ENCODE measurements at places on chromosomes 5 and 9.

DNA sequence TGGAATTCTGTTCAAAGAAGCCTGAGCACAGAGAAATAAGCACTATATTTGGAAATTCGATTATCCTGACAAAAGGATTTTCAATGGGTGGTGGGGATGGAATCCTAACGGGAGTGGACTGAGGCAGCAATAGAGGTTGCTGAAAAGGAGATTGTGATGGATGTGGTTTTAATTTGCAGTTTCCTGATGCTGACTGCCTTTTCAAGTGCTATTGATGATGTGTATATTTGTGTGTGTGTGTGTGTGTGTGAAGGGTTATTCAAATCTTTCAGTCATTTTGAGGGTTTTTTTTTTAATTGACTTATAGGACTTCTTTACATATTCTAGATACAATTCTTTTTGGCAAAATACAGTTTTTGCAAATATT lies 614.5 kb downstream of the HINT1 start:
- DNase-seq = no peak

GRCh38 chr5:55039843-55040242 lies 15.8 kb downstream of the GZMK start:
- no peak for DNase-seq

DNA sequence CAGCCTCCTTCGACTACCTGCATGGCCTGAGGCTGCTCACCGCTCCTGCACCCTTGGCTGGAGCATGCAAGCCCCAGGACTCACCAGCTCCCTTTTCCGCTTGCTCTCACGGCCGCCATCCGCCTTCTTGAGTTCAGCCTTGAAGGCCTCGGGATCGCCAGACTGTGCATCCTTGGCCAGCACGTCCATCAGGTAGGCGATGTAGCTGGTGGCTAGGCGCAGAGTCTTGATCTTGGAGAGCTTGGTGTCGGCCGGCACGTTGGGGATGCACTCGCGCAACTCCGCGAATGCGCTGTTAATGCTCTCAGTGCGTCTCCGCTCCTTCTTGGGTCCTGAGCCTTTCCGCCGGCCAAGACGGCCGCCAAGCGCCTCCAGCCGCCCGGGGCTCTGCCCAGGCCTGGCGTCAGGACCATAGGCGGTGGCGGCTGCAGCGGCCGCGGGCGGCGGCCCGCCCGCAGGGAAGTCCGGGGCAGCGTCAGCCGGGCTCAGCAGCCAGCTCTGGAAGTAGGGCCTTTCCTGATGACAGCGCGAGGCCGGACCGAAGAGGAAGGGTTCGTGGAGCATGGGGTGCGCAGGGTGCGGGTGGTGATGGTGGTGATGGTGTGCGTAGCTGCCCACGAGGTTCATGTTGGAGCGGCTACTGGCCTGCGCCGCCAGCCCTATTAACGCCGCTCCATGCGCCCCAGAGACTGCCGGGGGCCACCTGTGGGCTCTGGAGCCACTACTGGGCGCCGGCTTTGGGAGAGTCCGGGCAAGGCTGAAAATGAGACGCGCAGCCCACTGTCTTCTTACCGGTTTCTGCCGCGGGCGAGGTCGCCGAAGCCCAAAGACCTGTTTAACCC lies 424 bp downstream of the HAND1 start:
- no peak for DNase-seq

DNA sequence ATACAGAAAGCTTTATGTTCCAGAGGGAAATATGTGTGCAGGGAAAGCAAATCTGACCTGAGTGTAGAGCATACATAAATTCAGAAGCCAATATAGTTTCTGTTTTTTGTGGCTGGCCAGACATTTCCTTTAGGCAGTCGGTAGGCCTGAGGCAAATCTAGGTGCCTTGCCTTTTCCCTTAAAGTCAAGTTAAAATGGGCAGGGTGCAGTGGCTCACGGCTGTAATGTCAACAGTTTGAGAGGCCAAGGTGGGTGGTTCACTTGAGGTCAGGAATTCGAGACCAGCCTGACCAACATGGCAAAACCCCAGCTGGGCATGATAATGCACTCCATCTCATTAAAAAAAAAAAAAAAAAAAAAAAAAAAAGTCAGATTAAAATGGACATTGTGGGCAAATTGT lies 31.2 kb downstream of the PHAX start:
- no peak for DNase-seq

- DNase-seq = no peak
Measured at GRCh38 chr5:148384380-148384737, 601 bp downstream of the FBXO38 start.

- no peak for DNase-seq
Measured at GRCh38 chr5:108334225-108334624, 47.7 kb downstream of the FBXL17 start.

DNA sequence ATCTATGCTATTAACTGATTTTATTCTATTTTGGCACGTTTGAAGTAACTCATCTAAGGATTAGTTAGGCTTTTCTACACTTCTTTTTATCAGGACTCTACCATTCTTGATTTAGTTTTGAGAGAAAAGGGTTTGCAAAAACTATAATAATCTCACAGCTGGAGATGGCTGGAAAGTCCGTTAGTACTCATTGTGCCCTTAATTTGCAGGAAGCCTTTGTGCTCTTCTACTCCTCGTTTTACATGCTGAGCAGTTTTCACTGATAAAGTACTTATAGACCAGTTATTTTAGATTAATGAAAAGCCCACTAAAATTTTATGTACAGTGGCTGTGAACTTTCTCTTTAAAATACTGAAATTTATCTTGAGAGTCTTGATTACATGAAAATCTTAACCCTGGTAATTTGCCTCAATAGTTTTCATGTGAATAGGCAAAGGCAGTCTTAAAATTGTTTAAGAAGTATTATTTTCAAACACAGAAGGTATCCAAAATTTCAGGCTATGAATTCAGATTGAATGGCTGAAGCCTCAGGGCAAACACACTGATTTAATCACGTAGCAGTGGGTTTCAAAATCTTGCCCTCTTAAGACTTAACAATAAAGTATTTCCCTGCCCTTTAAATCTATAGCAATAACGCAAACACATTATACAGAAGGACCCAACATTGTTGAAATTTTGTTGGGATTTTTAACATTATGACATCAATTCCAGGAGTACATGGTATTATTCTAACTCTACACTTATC lies 18.6 kb downstream of the MLLT3 start:
- no peak for DNase-seq

DNA sequence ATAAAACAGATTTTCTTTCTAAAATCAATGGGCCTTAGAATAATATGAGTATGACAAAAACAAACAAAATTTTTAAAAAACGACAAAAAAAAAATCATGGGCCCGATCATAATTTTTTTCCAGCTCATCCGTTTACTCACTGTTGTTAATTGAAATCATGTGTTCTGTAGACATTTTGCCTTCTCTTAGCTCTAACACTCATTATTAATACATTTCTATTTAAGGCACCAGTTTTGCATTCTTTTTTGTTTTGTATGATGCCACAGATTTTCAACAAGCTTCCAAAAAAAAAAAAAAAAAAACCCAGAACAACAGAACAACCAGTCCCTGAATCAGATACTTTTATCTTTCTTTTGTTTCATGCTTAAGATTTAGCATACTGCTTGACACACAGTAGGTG lies 86.4 kb downstream of the PRLR start:
- no peak for DNase-seq

Data from stimulated activated CD4-positive, alpha-beta T cell treated with anti-CD3 and anti-CD28 coated beads, Interleukin-15, amount 100 ng/mL, for 1 hour (primary cell).